ENCODE measurements at places on chromosomes 11 and 22. TPM values are rescaled to one million over a fixed set of nuclear protein-coding genes. Genes with fewer than 3 reads are reported as not detected.

GRCh38 chr11:47130543-47130942 lies 46.1 kb downstream of the ARFGAP2 start:
- DNase-seq = no peak

DNA sequence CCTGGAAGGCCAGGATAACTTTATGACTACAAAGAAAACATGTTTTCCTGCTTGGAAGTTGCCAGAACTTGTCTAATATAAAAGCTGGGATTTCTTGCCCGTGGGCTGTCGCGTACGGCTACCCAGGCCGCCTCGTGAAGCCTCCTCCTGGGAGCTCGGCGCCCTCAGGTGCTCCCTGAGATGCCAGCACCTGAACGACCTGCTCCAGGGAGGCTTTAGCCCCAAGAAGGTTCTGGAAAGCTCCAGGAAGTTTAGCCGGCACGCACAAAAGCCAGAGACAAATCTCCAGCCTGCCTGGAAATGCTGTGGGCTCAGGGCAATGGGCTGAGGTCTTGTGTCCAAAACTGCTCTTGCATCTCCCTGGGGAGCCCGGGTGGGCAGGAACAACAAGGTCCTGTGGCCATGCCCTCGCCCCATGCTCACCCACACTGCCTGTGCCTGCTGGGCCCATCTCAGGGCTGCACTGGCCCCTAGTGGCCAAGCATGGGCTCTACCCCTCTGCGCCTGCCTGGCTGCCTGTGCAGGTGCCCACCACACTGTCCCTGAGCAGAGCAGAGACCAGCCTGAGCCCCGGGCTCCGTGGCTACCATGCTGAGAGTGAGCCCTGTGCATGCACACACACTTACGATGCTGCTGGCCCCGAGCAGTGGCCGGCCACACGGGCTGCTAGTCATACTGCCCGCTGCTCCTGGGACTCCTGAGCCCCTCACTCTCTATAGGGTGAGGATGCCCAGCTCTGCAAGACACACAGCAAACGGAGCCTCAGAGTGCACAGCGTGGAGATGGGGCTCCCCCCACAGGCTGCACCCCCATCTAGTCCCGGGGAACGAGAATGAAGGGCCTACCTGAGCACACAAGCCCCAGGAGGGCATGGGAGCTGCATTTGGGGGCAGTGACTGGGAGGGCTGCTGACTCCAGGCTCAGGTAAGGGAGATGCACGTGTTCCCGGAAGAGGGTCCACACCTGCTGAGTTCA lies 4.9 kb upstream of the CELSR1 start:
- DNase-seq = peak; percentile 69

DNA sequence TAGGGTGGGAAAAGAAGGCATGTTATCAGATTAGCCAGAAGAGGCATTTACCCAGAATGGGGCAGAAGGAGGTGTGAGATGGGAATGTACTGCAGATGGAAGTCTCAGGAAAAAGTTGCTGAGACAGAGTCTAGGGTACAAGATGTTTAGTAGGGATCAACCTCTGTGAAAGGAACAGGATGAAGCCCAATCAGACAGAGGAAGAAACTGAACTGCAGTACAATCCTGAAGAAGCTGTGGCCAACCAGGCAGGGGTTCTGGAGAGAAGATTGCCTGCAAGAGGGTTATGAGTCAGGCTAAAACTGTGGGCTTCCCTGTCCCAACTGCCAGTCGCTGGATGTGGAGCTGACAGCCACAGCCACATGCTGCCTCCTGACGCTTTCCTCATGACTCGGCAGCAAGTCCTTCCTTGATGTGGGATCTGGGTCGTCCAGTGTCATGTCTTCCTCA lies 64.0 kb downstream of the CWC15 start:
- no peak for DNase-seq

GRCh38 chr11:46369458-46370152 lies 11.9 kb upstream of the MDK start:
- DNase-seq = peak; percentile 55

GRCh38 chr11:11588891-11589290 lies 32.9 kb downstream of the GALNT18 start:
- DNase-seq = no peak

DNA sequence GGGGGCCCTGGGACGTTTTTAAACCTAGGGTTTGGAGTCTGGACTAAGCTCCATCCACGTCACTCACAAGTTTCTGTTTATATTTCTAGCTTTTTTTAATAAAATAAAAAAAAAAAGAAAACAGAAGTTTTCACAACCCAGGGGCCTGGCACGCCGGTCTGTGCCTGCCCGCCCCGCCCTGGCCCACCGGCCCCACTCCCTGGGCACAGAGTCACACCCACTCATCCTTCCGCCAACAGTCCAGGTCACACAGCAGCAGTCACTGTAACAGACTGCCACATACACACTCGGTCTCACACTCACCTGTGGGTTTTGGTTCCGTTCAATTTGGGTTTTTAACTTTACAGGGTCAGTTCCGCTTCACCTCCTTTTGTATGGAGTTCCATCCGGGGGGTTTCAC lies 5.3 kb upstream of the ACR start:
- no peak for DNase-seq

- DNase-seq = no peak
These were observed 26.3 kb downstream of the RPS6KA4 start for GRCh38 chr11:64384981-64385944.

DNA sequence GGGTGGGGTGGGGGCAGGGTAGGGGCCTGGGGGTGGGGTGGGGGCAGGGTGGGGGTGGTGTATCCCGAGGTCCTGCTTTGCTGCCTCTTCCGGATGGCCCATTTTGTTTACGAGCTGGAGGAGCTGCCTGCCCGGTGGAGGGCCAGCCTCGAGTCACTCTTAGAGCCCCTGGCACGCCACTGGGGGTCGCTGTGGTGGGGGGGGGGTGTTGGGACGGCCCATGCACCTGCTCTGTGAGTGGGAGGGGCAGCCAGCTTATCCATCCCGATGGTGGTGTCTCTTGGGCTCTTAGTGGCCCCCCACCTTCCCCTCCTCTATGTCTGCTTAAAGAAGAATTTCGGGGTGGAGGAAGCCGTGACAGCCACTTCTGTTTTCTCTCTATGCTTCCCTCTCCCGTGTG lies 24.6 kb downstream of the MRGPRD start:
- no peak for DNase-seq

- no peak for DNase-seq
These were observed 16.9 kb upstream of the ARHGAP42 start for GRCh38 chr11:100670140-100670539.

DNA sequence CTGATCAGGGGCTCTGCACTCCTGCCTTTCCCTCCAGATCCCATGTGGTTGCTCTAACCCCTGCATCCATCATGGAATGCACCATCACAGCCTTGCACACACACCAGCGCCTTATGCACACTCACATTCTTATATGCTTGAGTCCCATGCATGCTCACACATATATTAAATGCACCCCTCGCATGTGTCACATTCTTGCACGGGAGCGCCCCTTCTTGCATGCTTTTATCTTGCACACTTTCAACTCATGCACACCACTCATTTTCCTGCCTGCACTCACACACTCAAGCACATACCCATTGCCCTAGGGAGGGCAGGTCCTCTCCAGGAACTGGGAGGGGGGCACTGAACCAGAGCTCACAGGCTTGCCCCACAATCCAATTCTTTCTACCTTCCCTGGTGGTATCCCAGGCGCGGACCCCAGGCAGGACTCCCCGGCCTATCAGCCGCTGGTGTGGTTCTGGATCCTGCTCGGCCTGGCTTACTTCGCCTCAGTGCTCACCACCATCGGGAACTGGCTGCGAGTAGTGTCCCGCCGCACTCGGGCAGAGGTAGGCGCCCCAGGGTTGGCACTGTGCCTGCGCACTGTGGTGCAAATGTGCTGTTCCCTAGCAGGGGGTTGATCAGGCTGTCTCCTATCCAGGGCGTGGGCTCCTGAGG lies 2.3 kb upstream of the CATSPERZ start:
- no peak for DNase-seq

DNA sequence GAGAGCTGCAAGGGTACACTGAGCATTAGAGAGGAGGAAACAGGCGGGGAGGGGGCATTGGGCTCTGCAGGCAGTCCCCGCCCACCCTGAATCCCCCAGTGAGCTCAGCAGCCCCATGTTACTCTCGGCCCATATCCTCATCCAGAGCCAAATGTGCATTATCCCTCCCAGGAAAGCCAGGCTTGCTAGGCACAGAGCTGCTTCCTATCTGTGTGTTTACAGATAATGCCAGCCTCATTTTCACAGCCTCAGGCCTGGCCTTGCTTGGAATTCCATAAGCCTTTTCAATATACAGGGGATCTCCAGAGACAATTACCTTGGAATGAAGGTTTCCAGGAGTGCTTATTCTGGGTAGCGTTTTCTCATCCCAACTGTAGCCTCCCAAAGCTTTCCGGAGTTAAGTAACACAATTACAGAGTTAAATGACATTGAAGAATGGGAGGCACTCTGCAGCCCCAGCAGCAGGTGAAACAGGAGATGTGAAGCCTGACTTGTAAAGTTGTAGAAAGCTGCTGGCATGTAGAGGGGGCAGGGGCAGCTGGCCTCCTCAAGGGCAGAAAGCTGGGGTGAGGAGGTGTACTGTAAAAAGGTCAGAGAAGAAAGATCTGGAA lies 91.5 kb upstream of the TBCEL start:
- DNase-seq = no peak

GRCh38 chr11:63369971-63370588 lies 495 bp downstream of the SLC22A9 start:
- no peak for DNase-seq

GRCh38 chr22:22993184-22993583 lies 77.1 kb upstream of the GNAZ start:
- no peak for DNase-seq

- DNase-seq = no peak
These were observed 89.4 kb downstream of the PACS1 start for GRCh38 chr11:66159324-66159984.

GRCh38 chr22:19094393-19094997 lies 27.7 kb downstream of the DGCR2 start:
- DNase-seq = no peak

DNA sequence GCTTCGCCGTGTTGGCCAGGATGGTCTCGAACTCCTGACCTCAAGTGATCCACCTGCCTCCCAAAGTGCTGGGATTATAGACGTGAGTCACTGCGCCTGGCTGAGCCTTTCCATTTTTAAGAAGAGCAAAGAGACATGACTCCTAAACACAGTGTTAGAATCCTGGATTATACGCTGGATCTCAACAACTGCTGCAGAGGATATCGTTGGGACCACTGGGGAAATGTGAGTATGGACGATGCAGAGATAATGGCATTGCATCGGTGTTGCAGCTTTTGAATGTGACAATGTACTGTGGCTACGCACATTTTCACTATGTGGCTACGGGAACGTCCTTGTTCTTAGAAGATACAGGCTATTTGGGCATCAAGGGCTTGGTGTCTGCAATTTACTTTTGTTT lies 6.2 kb downstream of the MRGPRF start:
- no peak for DNase-seq

FAM168A gene
- 24.0 TPM for total RNA-seq

RAG2 gene
- not detected for total RNA-seq

MMP27 gene
- not detected for total RNA-seq

Measured in activated CD4-positive, alpha-beta memory T cell treated with anti-CD3 and anti-CD28 coated beads, Interleukin-2, amount 10 ng/mL, durations not matched to agents 7 days and 5 days (primary cell).